ENCODE measurements at places on chromosomes 2 and 18. TPM values are rescaled to one million over a fixed set of nuclear protein-coding genes. Genes with fewer than 3 reads are reported as not detected.
A peak's percentile ranks its signal among the peaks of the same experiment; 100 is the strongest.

Gene C2orf80
- not detected for polyA plus RNA-seq

Gene B3GNT2
- polyA plus RNA-seq = 96.9 TPM

Gene PDCD1
- not detected for polyA plus RNA-seq

Gene NFATC1
- polyA plus RNA-seq = 3.1 TPM

Gene SFT2D3
- polyA plus RNA-seq = not detected

Gene ITGB6
- polyA plus RNA-seq = not detected

Gene COLEC11
- not detected for polyA plus RNA-seq

- no peak overlapping the region for H3K27ac ChIP-seq
- H3K36me3 ChIP-seq = no peaks in the 10 kb centered on the region
- H3K4me3 ChIP-seq = no peak overlapping the region
- H3K27me3 ChIP-seq = peaks cover 2% of the 10 kb centered on the region
These were observed 1389.1 kb upstream of the TMEFF2 start for GRCh38 chr2:193583638-193584400.

DNA sequence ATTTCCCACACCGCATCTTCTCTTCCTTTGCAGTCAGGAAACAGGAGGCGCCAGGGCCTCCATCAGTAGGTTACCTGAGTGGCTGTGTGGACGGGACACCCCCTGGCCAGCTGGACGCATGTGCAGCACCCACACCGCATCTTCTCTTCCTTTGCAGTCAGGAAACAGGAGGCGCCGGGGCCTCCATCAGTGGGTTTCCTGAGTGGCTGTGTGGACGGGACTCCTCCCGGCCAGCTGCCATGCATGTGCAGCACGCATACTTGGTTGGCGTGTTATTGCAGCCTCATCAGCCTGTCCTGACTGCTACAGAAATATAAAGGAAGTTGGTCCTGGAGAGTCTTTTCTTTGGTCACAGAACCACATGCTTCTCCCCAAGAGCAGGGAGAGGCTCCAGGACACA lies 74.6 kb downstream of the DCDC2C start:
- H3K36me3 ChIP-seq = no peaks in the 10 kb centered on the region
- no peak overlapping the region for H3K27ac ChIP-seq
- peaks cover 3% of the 10 kb centered on the region for H3K27me3 ChIP-seq
- peaks cover 8% of the 10 kb centered on the region for H3K4me1 ChIP-seq

- DNase-seq = no peak
- H3K4me3 ChIP-seq = no peak overlapping the region
- H3K36me3 ChIP-seq = no peaks in the 10 kb centered on the region
These were observed 155.7 kb downstream of the RDH14 start for GRCh38 chr2:18404708-18405107.

GRCh38 chr2:97677480-97677879 lies 8.0 kb downstream of the C2orf92 start:
- peaks cover 5% of the 10 kb centered on the region for H3K36me3 ChIP-seq
- H3K4me1 ChIP-seq = no peaks in the 10 kb centered on the region
- H3K4me3 ChIP-seq = no peak overlapping the region

GRCh38 chr2:85998071-85998991 lies 107.4 kb downstream of the POLR1A start:
- H3K36me3 ChIP-seq = no peaks in the 10 kb centered on the region
- DNase-seq = no peak
- peak overlapping the region; percentile 90 for H3K27ac ChIP-seq
- H3K4me1 ChIP-seq = peaks cover 62% of the 10 kb centered on the region

DNA sequence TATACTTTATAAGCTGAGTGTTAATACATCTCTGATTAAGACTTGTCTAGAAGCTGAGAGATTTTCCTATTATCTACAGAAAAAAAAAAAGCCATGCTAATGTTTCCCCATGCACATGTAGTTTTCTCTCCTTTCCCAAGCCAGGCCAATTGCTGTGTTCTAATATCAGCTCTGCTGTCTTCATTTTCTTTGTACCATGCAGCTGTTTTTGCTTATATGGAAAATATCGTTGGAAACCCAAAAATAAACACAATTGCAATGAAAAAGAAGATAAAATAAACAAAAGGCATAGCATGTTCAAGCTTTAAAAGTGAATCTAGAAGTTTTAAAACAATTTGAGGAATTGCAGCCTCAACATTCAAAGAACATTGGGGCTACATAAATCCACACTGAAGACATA lies 817.4 kb upstream of the ACVR2A start:
- DNase-seq = no peak
- no peaks in the 10 kb centered on the region for H3K4me1 ChIP-seq
- no peaks in the 10 kb centered on the region for H3K36me3 ChIP-seq
- no peaks in the 10 kb centered on the region for H3K27me3 ChIP-seq

GRCh38 chr2:28068527-28068926 lies 178.0 kb downstream of the BABAM2 start:
- peaks cover 8% of the 10 kb centered on the region for H3K36me3 ChIP-seq
- H3K27me3 ChIP-seq = no peaks in the 10 kb centered on the region
- DNase-seq = no peak
- no peak overlapping the region for H3K4me3 ChIP-seq

DNA sequence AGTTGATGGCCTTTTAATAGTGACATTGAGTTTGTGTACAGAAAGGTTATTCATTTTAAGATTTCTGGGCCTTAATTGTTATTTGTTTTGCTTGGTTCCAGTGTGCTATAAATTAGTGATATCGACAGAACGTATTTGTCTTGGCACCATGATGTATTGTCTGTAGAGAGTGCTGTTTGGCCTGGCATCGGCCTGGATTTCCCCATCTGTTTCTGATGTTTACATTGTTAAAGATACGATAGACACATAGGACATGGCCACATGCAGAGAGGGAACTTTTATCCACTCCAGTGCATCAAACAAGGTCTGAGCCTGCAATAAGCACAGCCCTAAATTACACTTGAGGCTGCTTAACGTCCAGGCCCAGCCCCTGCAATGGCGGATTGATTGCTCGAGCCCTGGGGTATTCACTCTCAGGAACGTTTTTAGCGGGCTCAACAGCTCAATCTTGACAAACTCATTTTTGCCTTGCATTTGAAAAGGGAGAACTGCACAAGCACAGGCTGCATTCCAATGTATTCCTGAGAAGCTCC lies 144.7 kb downstream of the SLC4A3 start:
- H3K4me1 ChIP-seq = no peaks in the 10 kb centered on the region
- H3K4me3 ChIP-seq = no peak overlapping the region
- H3K27ac ChIP-seq = no peak overlapping the region

- H3K36me3 ChIP-seq = no peaks in the 10 kb centered on the region
- H3K27me3 ChIP-seq = no peaks in the 10 kb centered on the region
- no peak overlapping the region for H3K27ac ChIP-seq
- H3K4me1 ChIP-seq = no peaks in the 10 kb centered on the region
These were observed 294.0 kb downstream of the DSC3 start for GRCh38 chr18:30748541-30748940.

DNA sequence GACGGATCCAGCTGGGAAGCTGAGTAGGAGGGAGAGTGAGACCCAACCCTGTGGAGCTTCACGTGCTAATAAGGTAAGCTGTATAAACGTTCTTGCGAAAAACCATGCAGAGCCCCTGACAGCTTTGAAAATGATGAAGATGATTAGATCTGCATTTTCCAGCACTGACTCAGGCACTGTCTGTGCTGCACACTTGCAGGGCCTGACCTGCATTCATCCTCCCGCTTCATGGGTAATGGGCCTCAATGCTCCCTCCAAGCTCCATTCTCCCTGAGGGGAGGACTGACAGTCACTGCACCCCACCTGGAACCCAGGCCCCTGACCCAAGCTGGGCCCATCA lies 205.4 kb downstream of the TMEM163 start:
- H3K4me3 ChIP-seq = no peak overlapping the region
- H3K4me1 ChIP-seq = no peaks in the 10 kb centered on the region
- no peaks in the 10 kb centered on the region for H3K36me3 ChIP-seq
- DNase-seq = no peak

DNA sequence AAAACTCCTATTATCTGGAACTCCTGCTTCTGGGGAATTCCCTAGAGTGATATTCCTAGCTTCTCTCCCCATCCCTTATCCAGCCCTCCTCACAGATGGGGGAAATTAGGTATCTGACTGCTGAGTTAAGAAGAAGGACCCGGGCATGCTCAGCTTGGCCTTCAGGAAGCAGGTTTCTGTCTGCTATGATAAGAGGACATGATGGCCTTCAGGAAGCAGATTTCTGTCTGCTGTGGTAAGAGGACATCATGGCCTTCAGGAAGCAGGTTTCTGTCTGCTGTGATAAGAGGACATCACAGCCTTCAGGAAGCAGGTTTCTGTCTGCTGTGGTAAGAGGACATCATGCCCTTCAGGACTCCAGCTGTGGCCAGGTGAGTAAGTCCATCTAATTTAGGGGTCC lies 65.2 kb downstream of the PLEKHM3 start:
- H3K4me1 ChIP-seq = peaks cover 16% of the 10 kb centered on the region
- DNase-seq = no peak
- H3K27ac ChIP-seq = no peak overlapping the region
- H3K36me3 ChIP-seq = peaks cover 13% of the 10 kb centered on the region
- peaks cover 4% of the 10 kb centered on the region for H3K27me3 ChIP-seq

GRCh38 chr2:238263204-238264071 lies 23.6 kb upstream of the HES6 start:
- H3K36me3 ChIP-seq = peaks cover 23% of the 10 kb centered on the region
- H3K4me1 ChIP-seq = peaks cover 5% of the 10 kb centered on the region
- peak; percentile 70 for DNase-seq
- H3K4me3 ChIP-seq = no peak overlapping the region
- no peak overlapping the region for H3K27ac ChIP-seq

- no peak overlapping the region for H3K4me3 ChIP-seq
- no peaks in the 10 kb centered on the region for H3K4me1 ChIP-seq
- no peaks in the 10 kb centered on the region for H3K27me3 ChIP-seq
- no peak overlapping the region for H3K27ac ChIP-seq
- H3K36me3 ChIP-seq = no peaks in the 10 kb centered on the region
These were observed 626 bp upstream of the VIT start for GRCh38 chr2:36695746-36696415.

- H3K36me3 ChIP-seq = peaks cover 13% of the 10 kb centered on the region
- H3K4me1 ChIP-seq = peaks cover 15% of the 10 kb centered on the region
- DNase-seq = no peak
- peak overlapping the region; percentile 31 for H3K27ac ChIP-seq
- H3K4me3 ChIP-seq = no peak overlapping the region
These were observed 848.0 kb downstream of the RNF144A start for GRCh38 chr2:7765236-7765635.

- H3K27me3 ChIP-seq = no peaks in the 10 kb centered on the region
- no peak for DNase-seq
- H3K4me3 ChIP-seq = no peak overlapping the region
- H3K4me1 ChIP-seq = no peaks in the 10 kb centered on the region
These were observed 36.3 kb downstream of the PREPL start for GRCh38 chr2:44324971-44325426.

Measured in immature natural killer cell (primary cell).